G401 (cell line): ENCODE measurements at places on chromosomes 5 and 9. TPM values are rescaled to one million over a fixed set of nuclear protein-coding genes. Genes with fewer than 3 reads are reported as not detected.

IFNA2 gene
- not detected in 2 replicates for total RNA-seq

DNA sequence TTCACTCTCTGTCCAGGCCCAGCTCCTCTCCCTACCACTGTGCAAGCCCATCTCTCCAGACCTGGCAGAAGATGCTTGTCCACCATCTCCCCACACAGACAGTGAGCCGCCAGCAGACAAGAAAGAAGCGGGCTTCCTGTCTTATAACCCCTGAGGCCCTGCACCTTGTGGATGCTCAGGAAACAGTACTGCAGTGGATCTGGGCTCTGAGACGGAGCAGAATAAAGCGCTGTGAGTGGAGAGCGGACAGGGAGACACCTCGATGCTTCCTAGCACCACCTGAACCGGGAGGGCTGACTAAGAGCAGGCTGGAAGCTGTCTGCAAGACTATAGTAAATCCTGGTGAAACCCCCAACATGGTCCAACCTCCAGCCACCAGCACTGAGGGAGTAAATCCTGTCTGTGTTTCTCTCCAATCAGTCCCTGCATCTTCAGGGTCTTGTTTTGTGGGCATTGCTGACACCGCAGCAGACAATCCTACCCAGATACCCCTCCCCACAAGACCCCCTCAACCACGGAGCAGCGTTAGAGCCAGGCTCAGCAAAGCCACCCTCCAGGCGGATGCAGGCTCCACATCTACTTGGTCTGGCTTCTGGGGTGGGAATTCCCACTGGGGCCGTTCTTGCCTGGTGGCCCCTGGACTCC lies 18.7 kb downstream of the ORM2 start:
- DNase-seq, result no peak

NFIB gene
- total RNA-seq, result not detected in 2 replicates

- DNase-seq, result no peak
These were observed 34.0 kb downstream of the ZNF474 start for GRCh38 chr5:122163121-122164069.

GRCh38 chr9:88804254-88804596 lies 187.0 kb upstream of the S1PR3 start:
- no peak for DNase-seq

GRCh38 chr9:75010570-75010969 lies 17.5 kb downstream of the CARNMT1 start:
- no peak for DNase-seq

GRCh38 chr9:114202849-114203248 lies 47.5 kb downstream of the COL27A1 start:
- no peak for DNase-seq

DNA sequence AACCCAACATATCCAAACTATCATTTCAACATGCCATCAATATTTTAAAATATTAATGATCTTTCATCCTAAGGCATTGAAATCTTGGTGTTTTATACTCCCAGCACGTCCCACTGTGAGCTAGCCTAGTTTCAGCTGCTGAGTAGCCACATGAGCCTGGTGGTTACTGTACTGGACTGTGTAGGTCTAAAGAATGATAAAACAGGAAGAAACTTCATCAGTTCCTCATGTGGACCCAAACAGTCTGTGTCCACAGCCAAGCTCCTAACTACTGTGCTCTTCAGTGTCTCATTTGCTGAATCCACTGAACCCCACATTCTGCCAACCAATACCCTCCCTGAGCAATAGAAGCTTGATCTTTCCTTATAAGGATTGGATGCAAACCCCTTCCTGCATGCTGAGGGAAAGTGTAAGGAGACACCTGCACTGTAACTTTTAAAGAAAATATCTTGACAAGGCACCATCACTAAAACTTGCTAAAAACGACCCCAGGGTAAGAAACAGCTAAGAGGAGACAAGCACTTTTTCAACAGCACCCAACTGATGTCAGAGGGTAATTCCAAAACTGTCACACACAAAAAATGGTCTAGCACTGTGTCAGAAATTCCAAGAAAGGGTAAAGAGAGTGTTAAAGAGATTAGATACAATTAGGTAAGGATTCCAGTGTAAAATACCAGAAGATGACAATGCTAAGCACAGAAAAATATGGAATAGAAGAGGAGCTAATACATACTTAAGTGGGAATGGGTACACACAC lies 126.9 kb downstream of the SPOCK1 start:
- no peak for DNase-seq

- no peak for DNase-seq
These were observed 97.6 kb upstream of the CDH10 start for GRCh38 chr5:24742334-24742733.
